ENCODE measurements at places on chromosomes 2 and 18.

DNA sequence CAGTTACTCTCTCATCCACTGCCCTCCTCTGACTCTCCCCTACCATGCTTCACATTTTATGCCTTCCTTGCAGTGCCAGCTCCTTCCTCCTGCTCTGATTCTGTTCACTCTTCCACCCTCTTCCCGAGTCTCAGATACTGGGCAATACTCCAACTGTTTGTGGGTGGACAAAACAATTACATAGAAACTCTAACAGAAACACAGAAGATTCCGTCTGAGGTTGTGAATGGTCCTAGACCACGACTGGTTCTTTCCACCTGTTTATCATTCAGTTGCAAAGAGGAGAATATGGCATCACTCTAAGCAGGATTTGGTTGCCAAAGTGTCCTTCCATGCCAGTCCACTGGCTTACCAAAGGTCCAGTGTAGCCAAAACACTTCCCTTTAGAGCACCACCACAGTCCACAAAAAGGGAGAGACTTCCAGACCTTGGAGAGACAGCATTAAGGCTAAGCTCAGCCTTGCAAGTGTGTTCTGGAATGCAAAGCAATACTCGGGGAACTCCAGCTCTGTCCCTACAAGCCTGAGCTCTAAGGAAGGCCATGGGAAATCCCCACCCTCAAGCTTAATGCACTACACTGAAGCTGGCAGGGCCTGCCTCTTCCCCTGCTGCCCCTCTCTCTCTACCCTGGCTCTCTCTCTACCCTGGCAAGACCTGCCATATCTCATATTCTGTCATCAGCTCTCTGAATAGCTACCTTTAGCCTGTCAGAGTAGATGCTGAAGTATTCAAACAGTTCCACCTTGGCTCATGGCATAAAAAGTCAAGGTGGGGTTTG lies 33.6 kb upstream of the RND3 start:
- DNase-seq, result no peak

- no peak for DNase-seq
Measured at GRCh38 chr18:25736516-25736915, 353.9 kb downstream of the SS18 start.

GRCh38 chr2:110114831-110115255 lies 779 bp downstream of the MALL start:
- DNase-seq, result no peak

GRCh38 chr18:50696929-50697328 lies 122.9 kb downstream of the MRO start:
- DNase-seq, result no peak

GRCh38 chr2:97011977-97012569 lies 25.7 kb upstream of the FAM178B start:
- DNase-seq, result peak; percentile 68

DNA sequence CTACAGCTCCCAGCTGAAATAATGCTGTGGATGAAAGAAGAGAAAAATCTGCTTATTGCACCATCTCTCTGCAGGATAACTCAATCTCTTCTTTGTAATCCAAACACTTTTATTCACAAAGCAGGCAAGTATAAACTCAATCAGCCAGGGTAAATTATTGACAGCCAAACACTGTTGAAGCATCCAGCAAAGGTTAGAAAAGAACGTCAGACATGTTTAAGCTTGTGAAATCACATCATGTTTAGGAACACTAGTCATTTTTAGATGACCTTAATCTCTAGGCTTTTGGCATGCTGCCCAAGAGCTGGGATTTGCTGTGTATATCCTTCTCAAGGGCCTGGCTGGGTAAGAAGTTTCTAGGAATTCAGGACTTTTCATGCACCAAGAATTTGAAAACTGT lies 1148.1 kb upstream of the FANCL start:
- no peak for DNase-seq

DNA sequence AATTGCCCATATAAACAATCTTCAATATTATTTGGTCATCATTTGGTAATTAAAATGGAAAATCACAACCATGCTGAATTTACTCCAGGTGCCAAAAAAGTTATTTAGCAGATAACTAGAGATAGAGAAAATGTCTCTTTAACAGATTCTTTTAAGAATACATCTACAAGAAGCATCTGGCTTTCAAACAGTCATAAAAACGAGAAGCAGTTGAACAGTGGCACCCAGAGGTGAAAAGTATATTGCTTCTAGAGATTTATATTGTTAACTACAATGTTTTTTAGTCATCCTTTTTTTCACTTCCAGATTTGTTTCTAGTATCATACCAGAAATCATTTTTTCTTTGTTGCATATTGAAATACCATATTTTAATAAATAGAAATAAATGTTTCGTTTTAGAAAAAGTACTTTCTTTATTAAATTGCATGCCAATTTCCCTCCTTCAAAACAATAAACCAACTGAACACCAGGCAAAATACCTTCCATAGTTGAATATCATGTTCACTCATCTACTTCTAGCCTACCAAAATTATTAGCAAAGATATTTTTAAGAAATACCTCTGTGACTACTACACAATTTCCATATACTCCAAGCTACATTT lies 65.4 kb upstream of the HNRNPA3 start:
- DNase-seq, result peak; percentile 64

DNA sequence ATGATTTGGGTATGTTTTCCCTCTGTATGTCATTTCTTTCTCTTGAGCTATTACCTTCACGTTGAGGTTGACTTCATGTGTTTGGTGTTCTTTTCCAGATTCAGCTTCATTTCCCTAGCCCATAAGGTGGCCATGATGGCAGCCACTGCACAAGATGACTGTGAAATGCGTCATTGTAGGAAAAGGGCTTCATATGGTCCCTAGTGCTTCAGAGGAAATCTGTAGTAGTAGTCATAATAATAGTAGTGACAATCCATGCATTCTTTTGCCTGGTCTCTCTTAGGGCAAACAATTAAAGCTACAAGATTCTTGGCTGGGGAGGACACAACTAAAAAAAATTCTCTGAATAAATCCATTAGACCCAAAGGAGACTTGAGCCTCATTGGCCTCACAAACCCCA lies 28.4 kb downstream of the AOX1 start:
- DNase-seq, result no peak

DNA sequence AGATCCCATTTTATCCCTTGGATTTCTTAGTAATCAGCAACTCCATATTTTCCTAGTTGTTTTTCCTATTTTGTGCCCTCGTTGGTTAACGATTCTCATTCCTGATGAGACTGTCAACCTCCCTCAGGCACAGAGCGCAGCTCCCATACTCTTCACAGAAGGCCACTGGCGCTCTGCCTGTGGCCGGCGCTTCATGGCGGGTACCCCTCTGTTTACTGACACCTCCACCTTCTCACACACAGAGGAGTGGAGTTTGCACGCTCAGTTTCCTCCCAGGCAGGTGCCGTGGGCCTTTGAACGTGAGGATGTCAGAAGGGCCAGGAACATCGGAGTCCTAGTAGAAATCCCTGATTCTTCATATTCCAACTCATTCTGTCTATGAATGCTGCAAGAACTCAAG lies 139.0 kb downstream of the MBP start:
- DNase-seq, result no peak

- no peak for DNase-seq
Measured at GRCh38 chr2:19525313-19525712, 166.9 kb upstream of the OSR1 start.

- DNase-seq, result peak; percentile 5
Measured at GRCh38 chr2:74080346-74080745, 67.4 kb downstream of the BOLA3 start.

DNA sequence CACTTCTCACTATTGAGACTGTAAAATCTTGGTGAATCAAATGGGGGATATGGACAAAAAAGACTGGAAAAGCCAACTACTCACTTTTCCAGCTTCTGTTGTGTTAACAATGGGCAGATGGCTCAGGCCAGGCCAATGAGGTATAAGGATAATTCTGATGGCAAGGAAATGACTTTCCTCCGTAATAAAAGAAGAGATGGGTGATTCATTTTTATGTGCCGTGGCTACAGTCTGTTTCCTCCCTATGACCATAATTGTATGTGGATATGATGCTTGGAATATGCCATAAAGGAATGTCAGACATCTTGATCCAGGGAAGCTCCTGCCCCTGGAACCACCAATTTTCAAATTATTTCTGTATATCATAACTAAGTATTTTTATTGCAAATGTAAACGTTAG lies 406.8 kb downstream of the CCDC85A start:
- DNase-seq, result no peak
